Uterus (tissue), 4 donors: ENCODE measurements at places on chromosomes 12 and 14. TPM values are rescaled to one million over a fixed set of nuclear protein-coding genes. Genes with fewer than 3 reads are reported as not detected.
A peak's percentile ranks its signal among the peaks of the same experiment; 100 is the strongest.

Gene CLEC14A
- 39.7 TPM for total RNA-seq

GRCh38 chr14:49989966-49990365, 97.1 kb downstream of the ARF6 start:
- H3K27ac ChIP-seq, result no peak overlapping the region
- no peaks in the 10 kb centered on the region for H3K27me3 ChIP-seq
- no peaks in the 10 kb centered on the region for H3K4me1 ChIP-seq
- no peak for DNase-seq
- no peaks in the 10 kb centered on the region for H3K36me3 ChIP-seq

- H3K4me1 ChIP-seq, result no peaks in the 10 kb centered on the region
- DNase-seq, result no peak
- no peaks in the 10 kb centered on the region for H3K27me3 ChIP-seq
These were observed 628.9 kb upstream of the TBX3 start for GRCh38 chr12:115312901-115313300.

Gene LRR1
- 16.2 TPM for total RNA-seq

Gene KIF5A
- 5.1 TPM for total RNA-seq

Gene MAP3K9
- 2.0 TPM for total RNA-seq

Gene TSPAN19
- total RNA-seq, result 0.59 TPM

GRCh38 chr12:107801150-107801549, 26.6 kb downstream of the ASCL4 start:
- H3K27ac ChIP-seq, result no peak overlapping the region
- no peaks in the 10 kb centered on the region for H3K27me3 ChIP-seq
- H3K4me3 ChIP-seq, result no peak overlapping the region
- DNase-seq, result no peak
- H3K36me3 ChIP-seq, result no peaks in the 10 kb centered on the region

GRCh38 chr14:31419967-31420318, 407 bp downstream of the HEATR5A start:
- no peak for DNase-seq
- H3K4me3 ChIP-seq, result peak overlapping the region; percentile 73
- H3K36me3 ChIP-seq, result no peaks in the 10 kb centered on the region
- peak overlapping the region; percentile 83 for H3K27ac ChIP-seq
- no peaks in the 10 kb centered on the region for H3K27me3 ChIP-seq
- no peaks in the 10 kb centered on the region for H3K4me1 ChIP-seq

DNA sequence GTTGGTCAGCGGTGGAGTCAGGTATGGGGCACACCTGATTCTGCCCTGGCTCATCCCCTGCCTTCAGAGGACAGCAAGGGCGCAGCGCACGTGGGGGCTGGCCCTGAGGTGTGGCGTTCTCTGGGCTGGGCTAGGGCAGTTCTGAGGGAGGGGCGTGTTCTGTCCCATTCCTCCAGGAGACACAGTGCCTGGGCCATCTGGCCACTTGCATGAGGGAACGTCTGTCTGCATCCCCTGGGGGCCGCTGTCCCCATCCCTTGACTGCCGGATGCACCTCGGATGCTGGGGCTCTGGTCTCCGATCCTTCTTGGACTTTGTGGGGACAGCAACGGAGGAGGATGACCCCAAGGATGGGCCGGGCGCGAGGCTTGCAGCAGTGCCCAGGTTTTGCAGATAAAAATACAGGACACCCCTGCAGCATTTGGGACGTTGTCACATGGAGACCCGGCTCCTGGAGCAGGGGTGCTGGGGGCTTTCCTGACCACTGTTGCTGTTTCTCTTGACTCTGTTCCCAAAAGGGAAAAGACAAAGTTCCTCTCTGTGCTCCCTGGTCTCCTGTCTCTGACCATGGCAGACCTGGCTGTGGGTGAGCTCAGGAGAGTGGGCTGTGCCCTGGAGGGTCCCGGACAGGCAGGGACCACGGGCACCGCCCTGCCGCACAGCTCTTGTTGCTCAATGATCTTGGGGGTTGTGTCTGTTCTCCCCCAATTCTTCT, 6.9 kb downstream of the MTA1 start:
- no peaks in the 10 kb centered on the region for H3K36me3 ChIP-seq
- H3K4me3 ChIP-seq, result no peak overlapping the region
- no peak overlapping the region for H3K27ac ChIP-seq

Gene GIT2
- total RNA-seq, result 30.3 TPM

GRCh38 chr12:109695961-109696461, 17.6 kb upstream of the FAM222A start:
- H3K4me3 ChIP-seq, result no peak overlapping the region
- no peaks in the 10 kb centered on the region for H3K36me3 ChIP-seq
- no peak for DNase-seq
- H3K27ac ChIP-seq, result no peak overlapping the region

- H3K27ac ChIP-seq, result no peak overlapping the region
- H3K4me3 ChIP-seq, result no peak overlapping the region
- H3K36me3 ChIP-seq, result no peaks in the 10 kb centered on the region
- no peak for DNase-seq
These were observed 9.0 kb downstream of the GALNT6 start for GRCh38 chr12:51382173-51382572.

- H3K4me3 ChIP-seq, result no peak overlapping the region
- H3K4me1 ChIP-seq, result no peaks in the 10 kb centered on the region
- H3K36me3 ChIP-seq, result no peaks in the 10 kb centered on the region
- no peaks in the 10 kb centered on the region for H3K27me3 ChIP-seq
- no peak overlapping the region for H3K27ac ChIP-seq
These were observed 248.2 kb downstream of the C12orf42 start for GRCh38 chr12:103247531-103247930.

Gene GALNT8
- 5.8 TPM for total RNA-seq

GRCh38 chr14:34826661-34827060, 48.5 kb downstream of the BAZ1A start:
- DNase-seq, result no peak
- no peaks in the 10 kb centered on the region for H3K36me3 ChIP-seq
- no peak overlapping the region for H3K4me3 ChIP-seq

GRCh38 chr14:91575469-91576208, 65.5 kb upstream of the PPP4R3A start:
- no peaks in the 10 kb centered on the region for H3K36me3 ChIP-seq
- no peak overlapping the region for H3K27ac ChIP-seq
- no peak for DNase-seq
- no peaks in the 10 kb centered on the region for H3K4me1 ChIP-seq

GRCh38 chr14:44778604-44779003, 183.1 kb downstream of the KLHL28 start:
- DNase-seq, result no peak
- H3K36me3 ChIP-seq, result no peaks in the 10 kb centered on the region
- H3K4me1 ChIP-seq, result no peaks in the 10 kb centered on the region
- no peaks in the 10 kb centered on the region for H3K27me3 ChIP-seq

- no peak overlapping the region for H3K4me3 ChIP-seq
- H3K27me3 ChIP-seq, result no peaks in the 10 kb centered on the region
- DNase-seq, result peak; percentile 62
- no peaks in the 10 kb centered on the region for H3K36me3 ChIP-seq
- H3K4me1 ChIP-seq, result no peaks in the 10 kb centered on the region
These were observed 126.1 kb upstream of the ARHGAP5 start for GRCh38 chr14:31950764-31951637.

DNA sequence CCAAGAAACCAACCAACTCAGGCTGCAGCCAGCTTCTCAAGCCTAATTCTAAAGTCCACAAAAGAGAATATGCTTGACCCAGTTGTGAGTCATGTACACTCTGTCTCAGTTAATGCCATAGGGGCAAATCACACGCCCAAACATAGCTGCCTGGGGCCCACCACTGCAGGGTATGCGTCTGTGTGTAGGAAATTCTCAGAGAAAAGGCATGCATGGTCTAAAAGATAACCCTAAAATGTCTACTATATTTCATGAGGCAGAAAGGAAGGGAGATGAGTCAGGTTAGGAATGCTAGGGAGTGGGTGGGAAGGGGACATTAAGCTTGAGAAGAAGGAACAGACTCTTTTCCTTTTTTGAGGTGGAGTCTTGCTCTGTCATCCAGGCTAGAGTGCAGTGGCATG, 22.3 kb upstream of the SPTLC2 start:
- no peaks in the 10 kb centered on the region for H3K27me3 ChIP-seq
- no peaks in the 10 kb centered on the region for H3K36me3 ChIP-seq
- no peak overlapping the region for H3K4me3 ChIP-seq
- H3K4me1 ChIP-seq, result no peaks in the 10 kb centered on the region

Gene KLRD1
- 4.1 TPM for total RNA-seq

DNA sequence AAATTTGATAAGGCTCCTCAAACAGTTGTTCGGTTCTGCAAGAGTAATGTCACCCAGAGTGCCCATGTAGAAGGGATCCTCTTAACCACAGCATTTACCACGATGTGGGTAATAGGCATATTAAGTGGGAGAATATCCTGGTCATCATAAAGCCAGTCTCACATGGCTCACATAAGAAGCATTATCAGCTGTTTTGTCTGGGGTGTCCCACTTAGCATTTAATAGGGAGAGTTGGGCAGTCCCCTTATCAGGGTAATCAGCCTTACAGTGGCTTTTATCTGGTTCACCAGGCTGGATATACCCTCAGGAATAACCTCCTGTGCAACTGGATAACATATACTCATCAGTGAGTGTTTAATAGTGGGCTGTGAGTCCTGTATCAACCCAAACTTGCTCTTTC, 12.9 kb upstream of the TMEM263 start:
- DNase-seq, result no peak
- no peaks in the 10 kb centered on the region for H3K36me3 ChIP-seq
- H3K27ac ChIP-seq, result no peak overlapping the region
- H3K4me1 ChIP-seq, result no peaks in the 10 kb centered on the region
- H3K4me3 ChIP-seq, result no peak overlapping the region
- no peaks in the 10 kb centered on the region for H3K27me3 ChIP-seq

DNA sequence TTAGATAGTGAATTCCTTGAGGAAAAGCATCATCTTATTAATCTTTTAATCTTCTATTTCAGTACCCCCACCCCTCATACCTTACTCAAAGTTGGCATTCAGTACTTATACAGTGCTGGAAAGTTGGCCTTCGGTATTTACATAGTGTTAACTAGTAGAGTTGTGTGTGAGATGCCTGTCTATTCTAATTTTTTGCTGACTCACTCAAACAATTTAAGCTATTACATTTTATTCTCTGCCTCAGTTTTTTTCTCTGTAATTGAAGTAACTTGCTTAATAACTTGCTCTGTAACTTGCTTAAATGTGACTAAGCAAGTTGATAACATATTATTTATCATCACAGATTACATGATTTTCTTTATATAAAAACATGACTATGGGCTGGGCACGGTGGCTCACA, 20.3 kb downstream of the DNAL1 start:
- H3K27me3 ChIP-seq, result no peaks in the 10 kb centered on the region
- no peak overlapping the region for H3K4me3 ChIP-seq
- H3K27ac ChIP-seq, result no peak overlapping the region
- H3K4me1 ChIP-seq, result no peaks in the 10 kb centered on the region

- H3K27ac ChIP-seq, result peak overlapping the region; percentile 8
- DNase-seq, result no peak
- no peaks in the 10 kb centered on the region for H3K4me1 ChIP-seq
- no peaks in the 10 kb centered on the region for H3K27me3 ChIP-seq
These were observed 66.6 kb downstream of the KDM2B start for GRCh38 chr12:121514184-121514742.

GRCh38 chr12:110371408-110372055, 32.0 kb downstream of the ANAPC7 start:
- H3K27me3 ChIP-seq, result no peaks in the 10 kb centered on the region
- DNase-seq, result peak; percentile 44
- H3K4me1 ChIP-seq, result peaks cover 13% of the 10 kb centered on the region
- H3K4me3 ChIP-seq, result no peak overlapping the region

Gene CMKLR1
- total RNA-seq, result 8.2 TPM

DNA sequence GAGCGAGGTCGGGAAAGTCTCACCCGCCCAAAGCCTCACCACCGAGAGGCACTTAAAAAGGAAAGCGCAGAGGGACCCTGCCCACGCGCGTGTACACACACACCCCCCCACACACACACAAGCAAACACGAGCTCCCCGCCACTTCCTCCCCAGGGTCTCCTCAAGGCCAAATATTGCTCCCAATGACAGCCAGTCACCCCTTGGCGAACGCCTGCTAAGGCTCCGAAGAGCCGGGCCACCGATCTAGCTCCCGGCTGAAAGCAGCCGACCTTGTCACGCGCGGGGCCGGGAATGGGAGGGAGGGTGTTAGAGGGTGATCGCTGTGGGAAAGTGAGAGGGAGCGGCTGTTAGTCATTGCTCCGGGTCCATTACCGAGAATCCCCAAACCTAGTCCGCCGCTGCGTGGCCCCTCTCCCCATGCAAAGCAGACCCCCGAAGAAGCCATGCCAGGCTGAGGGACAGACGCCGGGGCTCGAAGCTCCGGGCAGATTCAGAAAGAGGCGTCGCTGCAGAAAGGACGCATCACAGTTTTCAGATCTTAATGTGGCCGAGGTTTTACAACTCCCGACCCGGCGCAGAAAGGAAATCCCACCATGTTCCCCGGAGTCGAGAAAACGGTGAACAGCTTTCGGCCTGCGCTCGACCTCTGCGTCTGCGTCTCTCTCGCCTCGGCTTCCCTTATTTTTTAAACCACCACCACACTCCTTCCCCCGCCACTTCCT, 2.6 kb downstream of the BMP4 start:
- no peaks in the 10 kb centered on the region for H3K27me3 ChIP-seq
- peak; percentile 39 for DNase-seq
- H3K36me3 ChIP-seq, result no peaks in the 10 kb centered on the region
- H3K27ac ChIP-seq, result peak overlapping the region; percentile 90
- peaks cover 5% of the 10 kb centered on the region for H3K4me1 ChIP-seq

GRCh38 chr12:4353785-4354208, 25.7 kb downstream of the FGF23 start:
- H3K4me3 ChIP-seq, result no peak overlapping the region
- no peaks in the 10 kb centered on the region for H3K27me3 ChIP-seq
- no peak for DNase-seq
- H3K36me3 ChIP-seq, result no peaks in the 10 kb centered on the region
- H3K4me1 ChIP-seq, result no peaks in the 10 kb centered on the region

Gene CCDC85C
- total RNA-seq, result 9.2 TPM

DNA sequence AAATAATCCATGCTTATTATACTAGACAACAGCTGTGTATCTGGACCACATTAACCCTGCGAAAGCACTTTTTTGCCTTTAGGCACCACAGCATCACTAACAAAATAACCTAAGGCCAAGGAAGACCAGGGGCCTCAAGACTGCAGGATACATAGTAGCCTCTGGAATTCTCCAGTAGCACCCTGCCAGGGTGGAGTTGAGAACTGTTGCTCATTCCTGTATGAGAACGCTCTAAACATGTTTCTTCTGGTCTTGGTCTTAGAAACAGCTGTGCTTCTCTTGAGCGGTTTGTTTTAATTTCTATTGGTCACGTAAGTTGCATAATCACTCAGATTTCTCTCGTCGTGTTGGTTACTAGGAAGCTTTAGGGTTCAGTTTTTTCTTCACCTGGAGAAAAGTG, 7.9 kb downstream of the B4GALNT3 start:
- H3K27ac ChIP-seq, result no peak overlapping the region
- no peak overlapping the region for H3K4me3 ChIP-seq
- H3K27me3 ChIP-seq, result no peaks in the 10 kb centered on the region

GRCh38 chr12:111310076-111310870, 58.6 kb downstream of the PHETA1 start:
- DNase-seq, result no peak
- H3K36me3 ChIP-seq, result no peaks in the 10 kb centered on the region
- no peak overlapping the region for H3K27ac ChIP-seq
- no peaks in the 10 kb centered on the region for H3K27me3 ChIP-seq
- H3K4me3 ChIP-seq, result no peak overlapping the region

GRCh38 chr14:103443111-103443510, 57.9 kb downstream of the MARK3 start:
- no peak overlapping the region for H3K4me3 ChIP-seq
- H3K36me3 ChIP-seq, result no peaks in the 10 kb centered on the region
- H3K27me3 ChIP-seq, result no peaks in the 10 kb centered on the region
- H3K4me1 ChIP-seq, result peaks cover 5% of the 10 kb centered on the region
- no peak for DNase-seq
